Activated CD8-positive, alpha-beta memory T cell treated with anti-CD3 and anti-CD28 coated beads, Interleukin-2, amount 50 U/mL, for 4 hours (primary cell): ENCODE measurements at places on chromosomes 3 and 15.
A peak's percentile ranks its signal among the peaks of the same experiment; 100 is the strongest.

GRCh38 chr3:181943285-181943684 is 231.6 kb downstream of the SOX2 start:
- DNase-seq, result no peak

DNA sequence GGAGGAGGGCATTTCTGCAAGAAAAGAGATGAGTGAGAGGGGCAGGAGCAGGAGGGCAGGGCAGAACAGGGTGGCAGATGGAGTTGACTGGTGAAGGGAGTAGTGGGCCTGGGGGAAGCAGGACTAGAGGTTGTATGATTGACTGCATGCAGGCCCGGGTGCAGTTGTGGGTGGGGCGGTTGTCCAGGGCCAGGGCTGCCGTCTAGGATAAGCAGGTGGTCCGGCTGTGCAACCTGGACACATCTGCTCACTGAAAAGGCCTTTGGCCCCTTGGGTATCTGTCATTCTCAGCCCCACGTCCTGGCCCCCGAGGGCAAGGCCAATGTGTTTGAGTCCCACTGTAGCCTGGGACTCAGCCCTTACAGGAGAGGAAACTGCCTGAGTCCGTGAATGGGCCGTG is 25.4 kb downstream of the ALS2CL start:
- peak; percentile 7 for DNase-seq

DNA sequence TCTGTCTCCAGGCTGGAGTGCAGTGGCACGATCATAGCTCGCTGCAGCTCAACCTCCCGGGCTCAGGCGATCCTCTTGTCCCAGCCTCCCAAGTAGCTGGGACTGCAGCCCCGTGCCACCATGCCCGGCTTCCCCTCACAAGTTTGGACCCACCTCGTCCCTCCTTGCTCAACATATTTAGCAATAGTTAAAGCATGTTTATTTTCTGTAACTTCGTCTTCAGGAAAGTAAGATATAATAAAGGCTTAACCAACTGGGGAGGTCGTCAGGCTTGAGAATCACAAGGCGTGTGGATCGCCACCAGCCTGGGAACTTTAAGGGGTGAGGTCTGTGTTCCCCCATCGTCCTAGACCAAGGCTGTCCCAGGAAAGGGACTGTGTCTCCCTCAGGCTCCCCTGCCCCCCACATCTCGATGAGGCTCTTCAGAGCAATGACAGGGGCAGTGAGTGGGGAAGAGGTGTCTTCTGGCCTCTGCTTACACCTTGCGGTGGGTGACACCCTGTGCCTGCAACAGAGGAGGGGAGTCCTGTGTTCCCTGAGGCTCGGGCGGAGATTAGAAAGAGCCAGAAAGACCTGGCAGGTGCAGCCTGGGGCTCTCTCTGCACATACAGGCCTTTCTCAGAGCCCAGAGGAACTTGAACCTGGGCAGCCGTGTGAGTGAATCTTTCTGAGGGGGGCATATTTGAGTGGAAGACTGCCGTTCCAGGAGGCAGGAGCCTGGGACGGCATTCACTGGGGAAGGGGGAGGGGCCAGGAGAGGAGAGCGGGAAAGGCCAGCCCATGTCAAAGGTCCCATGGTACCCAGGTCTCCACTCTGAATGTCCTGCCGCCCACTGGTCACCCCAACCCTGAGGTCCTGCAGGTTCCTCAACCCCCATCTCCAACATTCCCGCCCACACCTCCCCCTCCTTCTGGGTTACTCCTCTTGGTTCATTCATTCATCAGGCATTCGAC is 152.3 kb downstream of the SMAD6 start:
- no peak for DNase-seq

DNA sequence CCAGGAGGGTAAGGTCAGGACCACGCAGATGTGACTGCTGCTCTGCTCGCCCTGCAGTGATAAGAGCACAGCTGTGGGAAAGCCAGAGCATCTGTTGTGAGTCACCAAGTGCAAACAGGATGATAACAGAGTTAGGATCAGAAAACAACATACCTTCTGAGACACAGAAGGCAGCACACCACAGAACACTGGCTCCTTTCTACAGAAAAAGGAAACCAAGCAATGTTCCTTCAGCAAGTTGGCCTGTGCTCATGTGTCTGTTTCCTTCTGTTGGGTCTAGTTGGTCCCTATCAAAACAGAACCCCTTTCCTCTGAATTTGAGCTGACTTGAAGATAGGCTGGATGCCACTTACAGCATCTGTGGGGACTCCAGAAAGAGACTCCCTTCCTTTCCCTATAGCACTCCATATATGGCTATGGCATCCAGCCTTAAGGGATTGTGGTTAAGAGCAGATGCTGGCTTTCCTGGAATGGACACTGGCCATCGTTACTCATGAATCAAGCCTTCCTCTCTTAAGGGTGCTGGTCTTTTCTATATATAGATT is 440.7 kb upstream of the THBS1 start:
- DNase-seq, result no peak

DNA sequence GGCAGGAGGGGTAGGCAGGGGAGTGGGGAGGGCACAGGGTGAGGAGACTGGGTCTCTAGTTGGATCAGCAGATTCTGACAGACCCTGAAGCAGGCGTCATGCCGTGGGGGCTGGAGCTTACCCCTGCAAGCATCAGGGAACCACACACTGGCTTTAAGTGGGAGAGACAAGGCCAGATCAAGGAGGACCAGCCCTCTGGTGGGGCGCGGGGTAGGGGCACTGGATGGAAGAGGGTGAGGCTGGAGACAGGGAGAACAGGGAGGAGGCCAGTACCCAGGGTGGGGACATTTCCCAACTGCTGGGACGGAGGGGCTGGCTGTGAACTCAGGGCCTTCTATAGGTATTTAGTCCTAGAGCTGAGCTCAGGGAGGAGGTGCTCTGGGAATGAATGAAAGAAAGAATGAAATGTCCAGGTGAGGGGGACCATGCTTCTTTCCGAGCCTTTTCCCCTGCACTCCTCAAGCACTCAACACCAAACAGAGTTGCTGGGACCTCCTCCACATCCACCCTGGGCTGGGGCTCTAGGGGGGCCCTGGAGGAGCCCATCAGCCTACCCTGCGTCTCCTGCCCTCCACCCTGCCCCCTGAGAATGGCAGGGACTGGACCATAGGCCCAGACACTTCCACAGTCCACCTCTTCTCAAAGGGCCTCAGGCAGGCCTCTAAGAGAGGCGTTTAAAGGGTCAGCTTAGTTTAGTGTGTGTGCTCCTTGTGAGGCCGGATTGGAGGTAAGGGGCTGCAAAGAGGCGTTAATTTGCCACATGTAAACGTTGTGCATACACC is 49.0 kb upstream of the FGD5 start:
- DNase-seq, result no peak
